Calu3 (cell line): ENCODE measurements at places on chromosomes 5 and 9.

- DNase-seq: no peak
Measured at GRCh38 chr9:37784291-37784615, 611 bp downstream of the EXOSC3 start.

GRCh38 chr5:13659391-13659790 lies 285.1 kb downstream of the DNAH5 start:
- DNase-seq: no peak

- no peak for DNase-seq
Measured at GRCh38 chr9:124001458-124001799, 10.1 kb upstream of the LHX2 start.

DNA sequence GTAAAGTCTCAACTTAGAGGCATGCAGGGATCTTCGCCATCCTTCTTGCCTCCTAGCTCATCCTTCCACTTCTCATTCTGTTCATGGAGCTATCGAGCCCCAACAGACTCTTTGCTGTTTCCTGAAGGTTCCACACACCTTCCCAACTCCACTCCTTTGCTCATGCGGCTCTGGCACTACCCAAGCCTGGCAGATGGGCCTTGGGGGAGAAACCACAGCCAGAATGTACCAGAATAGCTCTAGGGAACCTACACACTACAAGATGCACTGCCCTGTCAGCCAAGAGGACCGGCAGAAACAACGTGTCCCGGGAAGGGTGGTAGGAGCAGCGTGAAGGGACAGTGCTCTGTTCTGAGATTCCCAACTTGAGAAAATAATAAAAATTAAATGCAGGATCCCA lies 178.9 kb downstream of the GABBR2 start:
- no peak for DNase-seq

DNA sequence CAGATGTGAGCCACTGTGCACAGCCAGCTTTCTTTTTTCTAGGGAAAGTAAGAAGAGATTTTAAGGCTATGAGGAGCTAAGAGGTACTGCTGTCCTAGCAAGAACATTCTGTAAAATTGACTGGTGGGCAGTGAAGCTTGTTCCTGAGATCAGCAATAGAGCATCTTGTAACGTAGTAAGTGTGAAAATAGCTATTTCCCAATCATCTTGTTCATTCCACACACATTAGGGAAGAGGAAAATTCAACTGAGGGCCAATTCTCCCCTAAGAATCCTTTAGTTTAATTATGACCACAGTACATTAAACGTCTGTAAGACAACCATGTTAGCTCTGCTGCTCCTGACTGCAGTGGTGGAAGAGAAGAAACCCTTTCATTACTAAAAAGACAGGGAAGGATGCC lies 246.2 kb downstream of the EFNA5 start:
- DNase-seq: no peak

DNA sequence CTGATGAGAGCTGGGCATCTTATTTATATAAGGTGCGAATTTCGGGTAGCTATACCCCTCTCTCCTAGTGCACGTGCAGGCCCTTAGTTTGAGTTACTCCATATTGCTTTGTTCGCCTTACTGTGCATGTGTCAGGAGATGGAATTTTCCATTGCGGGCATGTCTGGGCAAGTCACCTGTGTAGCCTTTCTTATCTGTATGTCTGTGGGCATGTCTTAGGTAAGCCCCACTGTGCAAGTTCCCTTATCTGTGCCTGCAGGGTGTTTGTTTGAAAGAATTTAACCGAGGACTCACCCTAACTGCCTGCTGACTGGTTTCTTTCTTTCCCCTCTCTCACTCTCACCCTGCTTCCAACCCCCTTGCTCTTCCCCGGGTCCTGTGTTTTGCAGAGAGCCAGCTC lies 140.7 kb upstream of the RANBP3L start:
- peak; percentile 28 for DNase-seq

DNA sequence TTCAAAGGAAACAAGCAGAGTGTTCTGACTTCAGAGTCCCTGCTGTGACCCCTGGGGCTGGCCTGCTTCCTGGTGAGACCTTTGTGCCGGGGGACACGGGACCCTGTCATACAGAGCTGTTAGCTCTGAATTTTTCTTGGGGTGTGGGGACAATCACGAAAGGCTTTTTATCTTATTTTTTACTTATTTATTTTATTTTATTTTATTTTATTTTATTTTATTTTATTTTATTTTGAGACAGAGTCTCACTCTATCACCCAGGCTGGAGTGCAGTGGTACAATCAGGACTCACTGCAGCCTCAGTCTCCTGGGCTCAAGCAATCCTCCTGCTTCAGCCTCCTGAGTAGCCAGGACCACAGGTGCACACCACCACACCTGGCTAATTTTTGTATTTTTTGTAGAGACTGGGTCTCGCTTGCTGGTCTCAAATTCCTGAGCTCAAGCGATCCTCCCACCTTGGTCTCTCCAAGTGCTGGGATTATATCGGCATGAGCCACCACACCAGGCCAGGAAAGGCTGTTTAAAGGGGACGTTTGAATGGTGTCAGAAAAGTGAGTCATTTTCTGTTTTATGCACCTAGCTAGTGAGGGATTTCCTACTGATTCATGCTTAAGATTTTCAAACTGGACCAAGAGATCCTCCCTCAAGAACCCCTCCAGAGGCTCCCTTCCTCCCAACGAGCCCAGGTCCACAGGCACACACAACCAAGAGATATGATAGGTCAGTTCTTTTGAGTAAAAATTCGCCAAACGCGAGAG lies 75.7 kb downstream of the OLFM1 start:
- no peak for DNase-seq

GRCh38 chr9:118318770-118319431 lies 614.7 kb downstream of the TLR4 start:
- peak; percentile 8 for DNase-seq

DNA sequence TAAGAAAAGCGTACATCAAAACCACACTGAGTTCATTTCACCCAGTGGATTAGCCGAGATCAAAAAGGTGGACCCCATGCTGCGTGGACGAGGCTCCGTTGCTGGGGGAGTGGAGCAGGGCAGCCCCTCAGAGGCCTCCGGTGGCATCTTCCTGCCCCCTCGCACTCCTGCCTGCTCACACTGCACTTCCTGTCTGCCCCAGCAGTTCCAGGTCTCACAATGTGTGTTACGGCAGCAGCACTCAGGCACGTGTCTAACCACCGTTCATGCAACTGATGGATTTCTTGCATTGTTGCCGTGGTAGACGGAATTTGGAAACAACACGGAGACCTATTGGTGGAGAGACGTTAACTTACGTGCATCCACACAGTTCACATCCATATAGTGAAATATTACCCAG lies 196.6 kb upstream of the OTULINL start:
- DNase-seq: no peak

DNA sequence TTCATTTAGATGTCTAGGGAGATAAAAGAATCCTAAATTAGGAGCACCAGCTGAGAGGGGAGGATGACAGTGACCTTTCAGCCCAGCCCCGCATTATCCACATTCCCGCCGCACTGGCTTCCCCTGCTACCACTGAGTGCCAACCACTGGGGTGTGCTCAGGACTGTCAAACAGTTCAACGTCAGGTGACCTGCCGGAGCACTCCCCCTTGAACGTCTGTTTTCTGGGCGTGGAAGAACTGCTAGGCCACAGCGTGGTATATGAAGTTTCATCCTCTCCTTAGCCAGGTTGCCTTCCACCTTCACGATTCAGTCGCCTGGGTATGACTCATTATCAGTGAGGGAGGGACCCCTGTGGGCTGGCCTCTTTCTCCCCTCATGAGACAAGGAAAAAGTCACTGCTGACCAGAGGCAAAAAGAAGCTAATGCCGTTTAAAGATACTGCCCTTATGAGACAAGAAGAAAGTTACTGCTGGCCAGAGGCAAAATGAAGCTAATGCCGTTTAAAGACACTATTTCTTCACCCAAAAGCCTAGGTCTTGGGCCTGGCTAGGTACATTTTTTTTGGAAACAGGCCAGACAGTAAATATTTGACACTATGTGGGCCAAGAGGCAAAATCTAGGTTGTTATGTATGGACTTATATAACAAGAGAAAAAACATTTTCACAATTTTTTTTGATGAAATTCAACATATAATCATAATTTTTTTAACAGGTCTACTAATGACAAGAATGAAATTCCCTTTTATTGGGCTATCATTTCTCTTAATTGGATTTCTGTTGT lies 4.6 kb downstream of the NMRK1 start:
- DNase-seq: peak; percentile 31

DNA sequence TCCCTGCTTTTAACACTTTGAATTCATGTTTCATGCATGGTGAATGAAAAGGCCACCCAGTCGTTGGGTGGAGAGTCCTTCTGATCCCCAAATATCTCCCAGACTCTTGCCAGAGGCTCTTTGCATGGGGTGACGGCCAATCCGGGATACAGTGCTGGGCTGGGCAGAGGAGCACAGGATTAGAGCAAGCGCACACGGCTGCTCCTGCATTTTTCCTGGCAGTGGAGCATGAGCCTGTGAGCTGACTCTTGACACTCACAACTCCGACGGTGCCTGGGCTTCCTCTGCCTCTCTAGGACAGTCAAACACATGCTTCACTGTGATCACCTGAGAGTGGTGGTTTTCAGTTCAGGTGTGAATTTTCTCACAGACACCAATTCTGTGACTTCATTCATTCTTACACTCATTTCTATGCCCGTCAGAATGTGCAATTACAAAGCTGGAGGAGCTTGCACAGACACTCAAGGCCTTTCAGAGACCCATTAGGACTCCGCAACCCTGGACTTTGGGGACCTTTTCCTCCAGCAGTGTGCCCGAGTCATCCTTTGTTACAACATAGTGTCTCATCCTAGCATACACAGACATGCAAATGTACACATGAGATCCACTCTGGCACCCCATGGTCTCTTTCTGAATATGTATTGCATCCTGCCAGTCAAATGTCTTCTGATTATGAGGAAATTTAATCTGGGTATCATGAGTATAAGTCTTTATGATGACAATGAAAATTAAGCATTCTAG lies 206.6 kb downstream of the ICE1 start:
- DNase-seq: no peak

DNA sequence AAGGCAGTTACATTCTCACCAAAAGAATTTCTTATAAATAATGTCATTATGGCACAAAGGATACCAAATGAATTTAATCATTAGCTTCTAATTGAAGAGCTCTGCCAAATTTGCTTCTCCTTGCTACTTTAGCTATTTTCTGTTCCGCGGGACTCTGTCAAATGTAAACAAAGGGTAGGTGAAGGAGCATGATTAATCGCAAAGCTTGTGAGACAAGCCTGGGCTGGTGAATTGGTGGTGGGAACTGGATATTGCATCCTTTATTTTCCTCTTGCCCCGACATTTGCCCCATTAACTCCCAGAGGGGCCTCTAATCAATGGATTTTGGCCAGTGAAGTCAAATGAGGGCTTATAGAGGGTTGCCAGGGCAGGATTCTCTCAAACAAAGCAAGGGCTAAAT lies 234.2 kb upstream of the RFX3 start:
- DNase-seq: peak; percentile 31

DNA sequence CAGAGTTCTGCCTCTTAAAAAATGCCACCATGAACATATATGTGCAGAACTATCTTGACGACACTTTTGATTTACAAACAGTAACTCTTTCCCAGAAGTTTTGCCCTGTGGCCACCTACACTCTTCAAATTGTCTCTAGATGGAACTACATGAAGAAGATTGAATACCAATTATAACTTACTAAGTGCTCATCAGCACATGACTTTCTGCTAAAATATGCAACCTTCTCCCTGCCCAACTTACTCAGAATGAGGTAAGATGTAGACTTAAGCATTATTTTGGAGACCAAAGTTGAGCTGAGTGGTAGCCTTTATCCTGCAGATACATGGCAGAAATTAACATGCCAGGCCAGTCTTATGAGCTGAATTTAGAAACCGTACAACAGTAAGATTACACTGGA lies 105.4 kb downstream of the SEMA5A start:
- no peak for DNase-seq

GRCh38 chr9:137309368-137310188 lies 7.5 kb upstream of the NRARP start:
- DNase-seq: no peak

DNA sequence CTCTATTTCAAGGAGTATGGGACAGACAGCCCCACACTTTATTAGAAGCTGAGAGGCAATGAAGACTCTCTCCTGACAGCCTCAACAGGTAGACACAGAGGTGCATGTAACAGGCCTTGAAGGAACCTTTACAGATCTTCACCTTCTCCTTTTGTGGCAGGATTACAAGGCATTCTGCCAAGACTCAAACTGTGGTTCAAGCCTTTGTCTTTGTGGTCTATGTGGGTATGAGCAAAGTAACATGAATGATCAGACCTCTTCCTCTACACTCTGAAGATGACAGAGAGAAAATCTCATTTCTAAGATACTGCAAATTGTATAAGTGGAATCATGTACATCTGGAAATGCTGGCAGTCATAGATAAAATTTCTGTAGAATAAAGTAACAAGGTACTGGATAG lies 346.9 kb downstream of the CDH9 start:
- no peak for DNase-seq

- no peak for DNase-seq
Measured at GRCh38 chr5:91223886-91224285, 159.2 kb downstream of the ARRDC3 start.

- DNase-seq: no peak
Measured at GRCh38 chr9:93635186-93636107, 59.1 kb downstream of the PHF2 start.

DNA sequence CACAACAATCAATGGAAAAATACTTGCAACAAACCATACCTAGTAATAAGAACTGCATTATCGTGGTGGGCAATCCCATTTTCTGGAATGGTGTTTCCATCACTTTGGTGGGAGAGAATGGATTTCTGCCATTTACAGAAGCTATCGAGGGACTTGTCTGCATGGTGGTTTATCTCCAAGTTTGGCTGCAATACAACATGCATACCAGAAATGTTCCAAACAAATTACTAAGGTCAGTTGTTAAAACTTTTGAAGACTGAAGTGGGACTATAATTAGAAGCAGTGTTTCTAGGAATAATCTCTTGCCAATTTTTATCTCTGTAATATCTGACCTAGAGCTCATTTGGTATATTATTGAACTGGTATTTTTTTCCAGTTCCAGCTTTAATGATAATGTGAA lies 30.3 kb downstream of the ADAMTS6 start:
- no peak for DNase-seq

DNA sequence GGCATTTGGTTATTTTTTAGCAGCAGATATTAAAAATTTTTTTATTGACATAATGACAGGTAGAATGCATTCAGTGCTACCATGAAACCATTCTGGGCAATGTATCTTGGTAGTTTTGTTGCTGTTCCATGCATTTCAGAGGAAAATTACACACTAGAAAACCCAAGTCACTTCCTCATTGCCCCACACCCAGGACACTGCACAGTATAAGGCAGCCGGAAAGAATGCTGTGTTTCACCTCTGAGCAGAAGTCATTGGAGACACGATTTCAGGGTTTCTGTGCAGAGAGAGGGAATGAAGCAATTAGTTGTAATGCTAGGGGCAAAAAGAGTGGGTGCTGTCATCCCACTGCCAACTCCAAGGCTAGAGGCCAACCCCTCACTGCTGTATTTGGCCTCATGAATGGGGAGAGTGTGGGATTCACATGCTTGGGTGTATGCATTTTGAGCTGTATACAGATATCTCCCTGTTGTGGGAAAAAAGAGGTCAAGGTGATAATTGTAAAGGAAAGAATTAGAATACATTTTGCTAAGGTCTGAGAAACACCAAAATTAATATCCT lies 290.5 kb downstream of the BNC2 start:
- DNase-seq: no peak
